ENCODE measurements at places on chromosomes 6 and 20.

- H3K4me3 ChIP-seq = no peak overlapping the region
- H3K36me3 ChIP-seq = no peaks in the 10 kb centered on the region
- H3K27me3 ChIP-seq = no peaks in the 10 kb centered on the region
These were observed 134.4 kb upstream of the HMGCLL1 start for GRCh38 chr6:55713436-55713835.

GRCh38 chr20:51366155-51366886 lies 176.2 kb downstream of the NFATC2 start:
- peaks cover 6% of the 10 kb centered on the region for H3K4me1 ChIP-seq
- H3K4me3 ChIP-seq = no peak overlapping the region
- H3K36me3 ChIP-seq = peaks cover 6% of the 10 kb centered on the region
- no peaks in the 10 kb centered on the region for H3K27me3 ChIP-seq
- DNase-seq = no peak
- peak overlapping the region; percentile 71 for H3K27ac ChIP-seq

DNA sequence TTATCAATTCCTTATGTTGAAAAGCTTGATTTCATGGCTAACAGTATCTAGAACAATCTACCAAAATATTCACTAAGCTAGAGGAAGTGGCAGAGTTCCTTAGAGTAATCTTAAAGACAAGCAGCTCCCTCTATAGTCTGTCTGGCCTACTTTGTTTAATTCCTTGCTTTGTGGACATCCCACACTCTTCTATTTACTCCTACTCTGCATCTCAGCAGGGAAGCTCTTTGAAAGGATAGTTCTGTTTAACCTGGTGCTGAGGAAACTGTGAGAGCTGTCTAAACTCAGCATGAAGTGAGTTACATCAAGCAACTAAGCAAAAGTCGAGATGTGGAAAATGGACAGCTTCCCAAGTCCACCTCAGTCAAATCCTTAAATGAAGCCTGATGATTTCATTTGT lies 4.3 kb downstream of the REV3L start:
- peak overlapping the region; percentile 75 for H3K27ac ChIP-seq
- H3K36me3 ChIP-seq = no peaks in the 10 kb centered on the region

DNA sequence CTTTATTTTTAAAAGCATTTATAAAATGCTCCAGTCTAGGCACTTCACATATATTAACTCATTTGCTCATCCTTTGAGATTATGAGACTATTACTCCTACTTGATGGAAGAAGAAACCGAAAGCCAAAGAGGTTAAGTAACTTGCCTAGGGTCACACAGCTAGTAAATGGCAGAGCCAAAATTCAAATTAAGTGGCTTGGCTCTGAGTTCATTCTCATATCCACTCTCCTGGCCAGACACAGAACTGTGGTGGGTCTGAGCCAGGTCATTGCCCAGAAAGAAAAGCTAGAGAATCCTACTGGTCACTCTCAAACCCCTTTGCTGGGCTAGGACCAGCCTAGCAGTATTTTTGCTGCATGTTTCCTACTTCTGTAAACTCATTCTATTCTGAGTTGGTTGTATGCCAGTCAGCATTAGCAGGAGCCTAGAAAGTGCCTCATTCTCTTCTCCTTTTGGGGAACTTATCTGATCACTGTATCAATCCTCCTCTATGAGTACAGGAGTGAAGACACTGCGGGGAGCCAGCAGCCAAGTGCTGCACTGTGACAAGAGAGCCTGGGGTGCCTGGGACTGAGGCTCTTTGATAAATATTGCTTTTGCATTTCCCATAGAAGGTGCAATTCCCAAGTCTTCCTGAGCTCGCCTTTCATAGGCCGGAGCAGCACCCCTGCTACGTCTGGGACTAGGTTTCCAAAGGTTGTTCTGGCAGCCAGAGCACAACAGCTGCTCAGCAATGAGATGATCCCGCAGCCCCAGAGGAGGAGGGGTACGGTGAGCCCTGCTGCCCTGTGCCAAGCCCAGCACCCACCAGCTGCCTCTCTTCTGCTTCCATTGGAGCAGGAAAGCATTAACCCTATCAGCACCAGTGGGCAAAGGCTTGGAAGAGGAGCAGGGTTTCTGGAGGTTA lies 728.3 kb downstream of the MAFB start:
- H3K36me3 ChIP-seq = no peaks in the 10 kb centered on the region
- no peak overlapping the region for H3K27ac ChIP-seq
- H3K4me1 ChIP-seq = peaks cover 5% of the 10 kb centered on the region

GRCh38 chr6:112743323-112743722 lies 396.2 kb downstream of the RFPL4B start:
- DNase-seq = no peak
- no peaks in the 10 kb centered on the region for H3K27me3 ChIP-seq

- H3K36me3 ChIP-seq = no peaks in the 10 kb centered on the region
- no peaks in the 10 kb centered on the region for H3K4me1 ChIP-seq
- peaks cover 66% of the 10 kb centered on the region for H3K27me3 ChIP-seq
- no peak for DNase-seq
- H3K4me3 ChIP-seq = no peak overlapping the region
- no peak overlapping the region for H3K27ac ChIP-seq
These were observed 116.6 kb upstream of the PROKR2 start for GRCh38 chr20:5433352-5433751.

- H3K27ac ChIP-seq = no peak overlapping the region
- no peaks in the 10 kb centered on the region for H3K27me3 ChIP-seq
- no peak for DNase-seq
- no peaks in the 10 kb centered on the region for H3K4me1 ChIP-seq
- H3K36me3 ChIP-seq = peaks cover 15% of the 10 kb centered on the region
These were observed 165.5 kb upstream of the SHLD1 start for GRCh38 chr20:5584678-5585077.

DNA sequence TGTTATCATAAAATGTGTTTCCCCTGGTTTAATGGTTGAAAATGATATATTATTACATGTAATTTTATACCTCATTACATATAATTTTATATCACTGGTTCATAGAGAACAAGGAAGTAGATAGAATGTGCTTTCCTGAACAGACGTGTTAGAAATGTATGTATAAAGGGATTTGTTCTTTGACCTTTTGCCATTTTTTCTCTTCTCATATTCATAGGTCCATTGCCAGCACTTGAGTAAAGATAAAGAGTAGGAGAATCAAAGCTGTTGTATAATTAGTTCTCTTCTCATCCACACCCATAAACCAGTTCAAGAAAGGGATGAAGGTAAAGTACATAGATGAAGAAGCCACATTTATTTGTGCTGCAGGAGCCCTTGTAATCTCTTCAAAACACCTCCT lies 46.7 kb downstream of the RNF217 start:
- no peaks in the 10 kb centered on the region for H3K27me3 ChIP-seq
- no peak for DNase-seq
- no peak overlapping the region for H3K4me3 ChIP-seq
- H3K4me1 ChIP-seq = peaks cover 35% of the 10 kb centered on the region

DNA sequence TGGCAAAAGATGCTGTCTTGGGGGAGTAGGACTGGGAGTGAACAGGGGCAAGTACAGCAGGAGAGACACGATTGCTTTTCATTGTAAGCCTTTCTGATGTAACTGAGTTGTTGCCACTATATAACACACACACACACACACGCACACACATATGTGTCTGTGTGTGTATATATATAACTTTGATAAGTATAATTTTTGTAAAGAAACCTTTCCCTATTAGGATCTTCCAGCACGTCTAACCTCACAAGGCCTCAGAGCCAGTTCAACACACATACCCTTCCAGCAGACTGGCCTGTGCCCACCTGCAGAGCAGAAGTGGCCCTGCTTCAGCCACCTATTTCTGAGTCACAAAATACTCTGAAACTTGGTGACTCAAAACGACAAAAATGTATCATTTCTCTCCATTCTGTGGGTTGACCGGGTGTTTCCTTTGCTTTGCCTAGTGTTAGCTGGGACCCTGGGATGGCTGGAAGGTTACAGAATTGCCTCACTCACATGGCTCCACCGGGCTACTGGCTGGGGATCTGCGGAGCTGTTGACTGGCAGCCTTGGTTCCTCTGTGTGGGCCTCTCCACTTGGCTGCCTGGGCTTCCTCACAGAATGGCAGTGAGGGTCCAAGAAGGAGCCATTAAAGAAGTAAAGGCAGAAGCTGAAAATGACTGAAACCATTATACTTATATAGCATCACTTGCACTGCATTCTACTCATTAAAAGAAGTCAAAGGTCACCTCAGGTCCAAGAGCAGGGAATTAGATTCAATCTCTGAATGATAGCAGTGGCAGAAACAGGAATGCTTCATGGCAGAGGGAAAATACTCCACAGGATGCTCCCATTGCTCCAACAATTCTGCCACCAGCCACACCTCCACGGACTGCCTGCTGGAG lies 126.4 kb downstream of the BANF2 start:
- H3K27ac ChIP-seq = peak overlapping the region; percentile 37
- no peaks in the 10 kb centered on the region for H3K36me3 ChIP-seq
- peaks cover 28% of the 10 kb centered on the region for H3K4me1 ChIP-seq
- no peak overlapping the region for H3K4me3 ChIP-seq
- H3K27me3 ChIP-seq = no peaks in the 10 kb centered on the region

DNA sequence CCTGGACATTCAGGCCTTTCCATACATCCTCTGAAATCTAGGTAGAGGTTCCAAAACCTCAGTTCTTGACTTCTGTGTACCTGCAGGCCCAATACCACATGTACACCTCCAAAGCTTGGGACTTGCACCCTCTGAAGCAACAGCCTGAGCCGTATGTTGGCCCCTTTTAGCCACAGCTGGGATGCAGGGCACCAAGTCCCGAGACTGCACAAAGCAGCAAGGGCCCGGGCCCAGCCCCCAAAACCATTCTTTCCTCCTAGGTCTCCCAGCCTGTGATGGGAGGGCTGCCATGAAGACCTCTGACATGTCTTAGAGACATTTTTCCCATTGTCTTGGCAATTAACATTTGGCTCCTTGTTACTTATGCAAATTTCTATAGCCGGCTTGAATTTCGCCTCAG lies 107.4 kb upstream of the FRMD1 start:
- peak; percentile 22 for DNase-seq
- no peaks in the 10 kb centered on the region for H3K4me1 ChIP-seq
- H3K27me3 ChIP-seq = peaks cover 2% of the 10 kb centered on the region
- no peaks in the 10 kb centered on the region for H3K36me3 ChIP-seq
- no peak overlapping the region for H3K27ac ChIP-seq

- no peaks in the 10 kb centered on the region for H3K36me3 ChIP-seq
- H3K27me3 ChIP-seq = no peaks in the 10 kb centered on the region
- no peak overlapping the region for H3K27ac ChIP-seq
- no peak overlapping the region for H3K4me3 ChIP-seq
- H3K4me1 ChIP-seq = no peaks in the 10 kb centered on the region
- DNase-seq = no peak
These were observed 61.3 kb downstream of the TRERF1 start for GRCh38 chr6:42390228-42390934.

GRCh38 chr6:111593512-111593816 lies 12.2 kb downstream of the TRAF3IP2 start:
- H3K36me3 ChIP-seq = peaks cover 10% of the 10 kb centered on the region
- DNase-seq = no peak
- H3K27ac ChIP-seq = peak overlapping the region; percentile 89
- no peak overlapping the region for H3K4me3 ChIP-seq

DNA sequence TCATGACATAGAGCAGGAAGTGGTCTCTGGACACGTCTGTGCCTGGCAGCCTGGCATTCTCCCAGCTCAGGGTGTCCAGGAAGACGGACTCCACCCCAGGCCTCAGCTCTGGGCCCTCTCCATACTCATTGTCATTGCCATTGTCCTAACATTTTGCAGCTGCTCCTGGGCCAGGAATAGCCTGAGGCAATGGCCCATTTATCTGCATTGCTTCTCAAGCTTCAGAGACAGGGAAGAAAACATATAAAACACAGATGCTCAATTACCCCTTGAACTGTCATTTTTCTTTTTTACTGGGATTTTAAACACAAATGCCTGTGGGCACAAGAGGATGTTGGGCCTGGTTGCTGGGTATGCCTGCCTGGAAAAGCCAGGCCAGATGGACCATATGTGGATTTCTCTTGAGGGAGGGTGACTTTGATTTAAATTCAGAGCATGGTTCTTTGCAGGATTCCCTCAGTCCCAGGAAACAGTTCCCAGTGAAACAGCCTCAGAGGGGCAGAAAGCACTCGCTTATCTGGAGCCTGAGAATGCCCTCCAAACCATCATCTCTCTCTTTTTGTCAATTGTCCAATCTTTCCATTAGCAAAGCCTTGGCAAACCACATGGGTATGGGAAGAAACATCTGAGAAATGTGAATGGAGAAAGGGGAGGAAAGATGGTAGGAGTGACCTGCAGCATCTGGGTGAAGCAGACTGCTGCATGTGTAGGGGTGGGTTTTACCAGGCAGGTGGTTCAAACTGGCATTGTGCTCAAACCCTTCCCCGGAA lies 17.9 kb downstream of the LAMP5 start:
- H3K27me3 ChIP-seq = peaks cover 40% of the 10 kb centered on the region
- no peaks in the 10 kb centered on the region for H3K36me3 ChIP-seq
- H3K4me1 ChIP-seq = peaks cover 5% of the 10 kb centered on the region
- no peak overlapping the region for H3K27ac ChIP-seq
- no peak overlapping the region for H3K4me3 ChIP-seq
- no peak for DNase-seq

GRCh38 chr6:37491830-37492208 lies 7.9 kb downstream of the CCDC167 start:
- H3K4me3 ChIP-seq = no peak overlapping the region
- no peaks in the 10 kb centered on the region for H3K27me3 ChIP-seq
- no peaks in the 10 kb centered on the region for H3K36me3 ChIP-seq
- no peak overlapping the region for H3K27ac ChIP-seq
- H3K4me1 ChIP-seq = peaks cover 14% of the 10 kb centered on the region
- DNase-seq = no peak

- peaks cover 14% of the 10 kb centered on the region for H3K4me1 ChIP-seq
- peaks cover 9% of the 10 kb centered on the region for H3K27me3 ChIP-seq
- no peak overlapping the region for H3K27ac ChIP-seq
- no peak overlapping the region for H3K4me3 ChIP-seq
These were observed 36.1 kb downstream of the PREX1 start for GRCh38 chr20:48791666-48792071.

GRCh38 chr6:121733234-121733633 lies 297.8 kb downstream of the GJA1 start:
- no peaks in the 10 kb centered on the region for H3K27me3 ChIP-seq
- H3K4me3 ChIP-seq = no peak overlapping the region
- H3K4me1 ChIP-seq = peaks cover 2% of the 10 kb centered on the region
- no peak overlapping the region for H3K27ac ChIP-seq
- peaks cover 4% of the 10 kb centered on the region for H3K36me3 ChIP-seq

DNA sequence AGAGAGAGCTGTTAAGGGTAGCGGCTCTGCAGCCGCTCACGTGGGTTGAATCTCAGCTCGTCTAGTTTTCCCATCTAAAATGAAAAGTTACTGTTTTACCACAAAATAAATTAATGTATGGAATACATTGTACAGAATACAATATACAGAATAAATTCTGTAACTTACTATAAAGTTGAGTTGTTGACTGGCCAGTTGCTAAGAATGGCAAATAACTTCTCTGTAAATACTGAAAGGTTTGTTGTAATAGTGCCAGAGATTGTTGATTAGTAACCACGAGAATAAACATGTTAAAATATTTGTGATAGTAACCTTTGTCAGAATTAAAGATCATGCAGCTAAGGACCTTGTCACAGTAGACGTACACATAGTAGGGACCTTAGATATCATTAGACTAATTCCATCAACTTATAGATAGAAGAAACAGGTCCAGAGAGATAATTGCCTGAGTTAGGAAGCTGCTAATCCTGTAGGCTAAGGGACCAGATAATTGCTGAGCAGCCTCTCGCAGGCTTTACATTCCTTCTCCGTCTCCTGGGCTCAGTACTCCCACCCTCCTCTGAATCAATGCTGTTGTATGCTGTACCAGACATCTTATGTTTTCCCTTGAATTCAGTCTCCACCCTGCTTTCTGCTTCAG lies 544 bp upstream of the NRM start:
- peak overlapping the region; percentile 93 for H3K27ac ChIP-seq
- H3K36me3 ChIP-seq = no peaks in the 10 kb centered on the region
- H3K27me3 ChIP-seq = no peaks in the 10 kb centered on the region
- DNase-seq = no peak
- H3K4me1 ChIP-seq = peaks cover 45% of the 10 kb centered on the region

All from mesothelial cell of epicardium (in vitro differentiated cells).